ENCODE measurements at places on chromosomes 11 and 22. TPM values are rescaled to one million over a fixed set of nuclear protein-coding genes. Genes with fewer than 3 reads are reported as not detected.

GAS2L1 gene
- total RNA-seq: 65.5 TPM

CRYBA4 gene
- not detected for total RNA-seq

FERMT3 gene
- total RNA-seq: 16.9 TPM

RAB1B gene
- 129 TPM for total RNA-seq

CTSF gene
- 91.7 TPM for total RNA-seq

Data from gastroesophageal sphincter (tissue), 4 donors.